ENCODE measurements at places on chromosomes 1 and 21.

GRCh38 chr21:30674312-30674711 lies 31.6 kb downstream of the KRTAP20-3 start:
- no peak for DNase-seq

- no peak for DNase-seq
Observed at GRCh38 chr1:201515062-201515750, 8.3 kb upstream of the CSRP1 start.

GRCh38 chr21:44382536-44382935 lies 29.1 kb downstream of the TRPM2 start:
- DNase-seq: no peak

DNA sequence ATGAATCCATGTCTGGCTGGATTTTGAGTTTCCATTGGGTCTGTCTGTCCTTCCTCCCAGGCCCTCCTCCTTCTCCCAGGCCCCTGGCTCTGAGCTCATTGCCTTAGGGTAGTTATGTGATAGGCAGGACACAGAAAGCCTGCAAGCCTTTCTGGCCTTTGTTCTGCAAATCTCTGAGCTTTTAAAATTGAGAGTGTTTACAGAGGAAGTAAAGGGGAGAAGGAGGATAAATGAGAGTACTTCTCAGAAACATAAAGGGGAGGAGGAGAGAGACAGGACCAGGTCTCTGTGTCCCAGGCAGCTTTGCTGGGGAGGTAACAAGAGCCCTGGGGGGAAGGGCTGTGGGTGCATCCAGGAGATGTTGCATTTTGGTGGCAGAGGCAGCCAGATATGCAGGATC lies 126.7 kb downstream of the FOXD2 start:
- DNase-seq: no peak

- no peak for DNase-seq
Observed at GRCh38 chr1:41383094-41383852, 22.0 kb downstream of the FOXO6 start.

- DNase-seq: no peak
Observed at GRCh38 chr1:117657031-117657430, 51.2 kb downstream of the TENT5C start.

GRCh38 chr1:32990887-32991286 lies 26.3 kb upstream of the RNF19B start:
- no peak for DNase-seq

DNA sequence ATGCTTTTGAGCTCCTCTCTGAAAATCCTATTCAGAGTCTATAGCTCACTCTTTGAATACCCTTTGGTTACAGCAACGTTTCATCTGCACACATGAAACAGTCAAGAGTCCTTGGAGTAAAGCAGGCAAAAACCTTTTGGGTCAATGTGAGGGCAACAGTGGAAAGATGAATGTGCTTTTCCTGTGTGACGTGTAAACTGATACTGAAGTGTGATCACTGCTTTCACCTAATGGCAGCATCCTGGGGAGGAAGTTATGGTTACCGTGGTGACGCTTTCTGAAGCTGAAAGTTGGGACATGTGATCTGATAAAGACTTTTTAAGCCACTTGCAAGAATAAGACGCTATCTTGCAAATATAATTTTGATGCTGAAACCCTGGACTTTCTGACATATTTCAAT lies 160.0 kb downstream of the SEC16B start:
- no peak for DNase-seq

DNA sequence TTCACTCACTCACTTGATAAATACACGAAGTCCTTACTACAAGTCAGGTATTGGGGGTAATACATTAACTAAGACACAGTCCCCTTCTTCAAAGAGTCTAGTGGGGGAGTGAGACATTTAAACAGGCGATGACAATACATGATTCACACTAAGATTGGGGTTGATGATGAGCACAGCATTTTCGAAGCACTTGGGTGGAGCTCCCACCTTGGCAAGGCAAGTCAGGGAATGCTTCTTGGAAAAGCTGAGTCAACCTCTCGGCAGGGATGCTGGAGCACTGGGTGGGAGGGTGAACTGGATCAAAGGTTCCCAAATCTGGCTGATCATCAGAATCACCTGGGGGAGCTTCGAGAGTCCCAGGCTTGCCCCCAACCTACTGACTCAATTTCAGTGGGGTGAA lies 57.9 kb upstream of the ENAH start:
- DNase-seq: no peak

- DNase-seq: no peak
Observed at GRCh38 chr1:231046730-231047395, 6.8 kb upstream of the FAM89A start.

DNA sequence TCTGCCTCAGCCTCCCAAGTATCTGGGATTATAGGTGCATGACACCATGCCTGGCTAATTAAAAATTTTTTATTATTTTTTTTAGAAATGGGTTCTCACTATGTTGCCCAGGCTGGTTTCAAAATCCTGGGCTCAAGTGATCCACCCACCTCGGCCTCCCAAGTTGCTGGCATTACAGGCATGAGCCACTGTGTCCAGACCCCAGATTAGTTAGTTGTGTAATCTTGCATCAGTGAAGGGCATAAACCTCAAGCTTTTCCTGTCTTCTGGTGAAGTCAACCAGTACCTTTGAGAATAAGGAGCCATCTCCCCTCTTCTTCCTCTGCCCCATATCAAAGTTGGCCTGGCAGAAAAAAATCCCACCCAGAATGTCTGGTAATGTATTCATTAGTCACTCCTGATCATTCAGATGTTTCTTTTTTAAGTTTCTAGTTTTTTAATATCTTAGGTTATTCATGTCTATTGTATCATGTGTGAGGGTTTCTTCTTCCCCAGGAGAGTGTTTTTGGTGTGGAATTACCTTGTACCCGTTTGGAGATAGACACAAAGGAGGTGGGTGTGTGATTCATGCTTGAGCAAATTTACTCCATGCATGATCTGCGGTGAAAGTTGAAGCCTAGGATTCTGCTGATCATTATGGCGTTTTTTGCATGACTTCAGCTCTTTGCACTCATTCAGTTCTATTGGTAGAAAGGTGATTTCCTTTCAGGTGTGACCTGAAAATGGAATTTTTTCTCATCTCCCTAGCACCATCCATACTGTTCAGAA lies 144.0 kb downstream of the FMN2 start:
- DNase-seq: no peak

- DNase-seq: no peak
Observed at GRCh38 chr21:35511696-35512162, 462.6 kb upstream of the RUNX1 start.

DNA sequence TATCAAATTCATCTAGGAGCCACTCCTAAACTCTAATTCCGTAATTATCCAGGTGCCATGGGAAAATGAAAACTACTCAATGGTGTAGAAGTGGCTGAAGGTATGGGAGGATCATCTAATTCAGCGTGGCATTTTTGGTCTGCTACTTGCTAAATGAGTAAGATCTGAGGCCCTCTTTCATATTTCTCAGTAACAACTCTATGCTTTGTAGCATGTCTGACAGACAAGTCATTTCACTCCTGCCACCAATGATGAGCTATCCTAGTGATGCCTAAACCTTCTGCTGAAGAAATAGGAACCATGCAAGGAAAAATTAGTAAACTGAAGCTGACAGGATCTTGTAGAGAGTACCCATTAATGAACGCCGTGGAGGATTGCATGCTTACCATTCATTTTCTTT lies 145.3 kb downstream of the NTNG1 start:
- DNase-seq: no peak

GRCh38 chr1:41484402-41485241 lies at the start of gene EDN2:
Gene EDN2 (minus strand): TSS chr1:41484683. CDS start chr1:41484601, 82 bp downstream.
- no peak for DNase-seq

DNA sequence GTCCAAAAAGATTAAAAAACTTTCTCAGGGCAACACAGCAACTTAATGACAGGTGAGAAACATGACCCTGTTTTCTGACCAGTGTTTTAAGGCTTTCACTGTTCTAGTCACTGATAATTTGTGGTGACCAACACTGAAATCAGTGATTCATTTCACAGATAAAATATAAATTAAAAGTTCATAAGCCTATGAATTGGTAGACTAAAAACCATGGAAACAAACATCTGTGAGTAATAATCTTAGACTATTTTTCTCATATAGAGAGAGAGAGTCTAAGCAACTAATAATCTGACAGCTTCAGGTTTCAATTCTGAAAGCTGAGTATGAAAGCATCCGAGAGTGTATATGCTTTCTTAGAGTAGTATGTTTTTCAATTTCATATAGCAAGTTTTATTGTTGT lies 536.9 kb downstream of the ADGRL2 start:
- no peak for DNase-seq

DNA sequence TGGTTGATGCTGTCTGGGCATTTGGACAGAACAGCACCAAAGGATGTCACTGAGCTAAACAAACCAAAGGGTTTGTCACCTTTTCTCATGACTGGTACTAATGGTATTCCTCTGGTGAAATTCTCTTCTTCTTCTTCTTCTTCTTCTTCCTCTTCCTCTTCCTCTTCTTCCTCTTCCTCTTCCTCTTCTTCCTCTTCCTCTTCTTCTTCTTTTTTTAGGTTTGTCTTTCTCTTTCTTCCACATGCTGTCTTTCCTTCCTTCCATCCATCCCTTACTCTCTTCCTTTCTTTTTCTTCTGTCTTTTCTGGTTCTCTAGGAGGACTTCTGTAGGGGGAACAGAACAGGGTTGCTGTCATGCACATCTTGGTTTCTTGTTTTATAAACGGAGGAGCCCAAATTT lies 9.3 kb upstream of the IGFN1 start:
- no peak for DNase-seq

DNA sequence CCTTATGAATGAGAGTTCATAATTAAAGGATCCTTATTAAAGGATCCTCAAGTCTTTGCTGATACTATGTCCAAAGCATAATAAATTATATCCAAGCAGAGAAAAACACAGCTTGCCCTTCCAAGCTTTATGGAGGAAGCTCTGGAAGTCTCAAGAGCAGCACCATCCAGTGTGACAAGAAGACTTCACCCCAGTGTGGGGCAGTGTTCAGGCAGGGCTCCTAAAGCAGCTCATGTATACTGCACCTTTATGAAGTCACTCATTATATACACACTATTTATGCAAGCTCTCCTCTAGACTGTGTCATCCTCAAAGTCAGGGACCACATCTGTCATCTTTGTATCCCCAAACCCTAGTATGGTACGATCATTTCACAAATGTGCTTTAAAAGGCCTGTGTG lies 11.9 kb upstream of the CCN1 start:
- DNase-seq: no peak

GRCh38 chr21:14523234-14523633 lies 22.9 kb downstream of the SAMSN1 start:
- no peak for DNase-seq

- no peak for DNase-seq
Observed at GRCh38 chr1:205374210-205375078, 17.7 kb upstream of the KLHDC8A start.

GRCh38 chr1:67342076-67342890 lies 34.6 kb downstream of the IL12RB2 start:
- DNase-seq: no peak

DNA sequence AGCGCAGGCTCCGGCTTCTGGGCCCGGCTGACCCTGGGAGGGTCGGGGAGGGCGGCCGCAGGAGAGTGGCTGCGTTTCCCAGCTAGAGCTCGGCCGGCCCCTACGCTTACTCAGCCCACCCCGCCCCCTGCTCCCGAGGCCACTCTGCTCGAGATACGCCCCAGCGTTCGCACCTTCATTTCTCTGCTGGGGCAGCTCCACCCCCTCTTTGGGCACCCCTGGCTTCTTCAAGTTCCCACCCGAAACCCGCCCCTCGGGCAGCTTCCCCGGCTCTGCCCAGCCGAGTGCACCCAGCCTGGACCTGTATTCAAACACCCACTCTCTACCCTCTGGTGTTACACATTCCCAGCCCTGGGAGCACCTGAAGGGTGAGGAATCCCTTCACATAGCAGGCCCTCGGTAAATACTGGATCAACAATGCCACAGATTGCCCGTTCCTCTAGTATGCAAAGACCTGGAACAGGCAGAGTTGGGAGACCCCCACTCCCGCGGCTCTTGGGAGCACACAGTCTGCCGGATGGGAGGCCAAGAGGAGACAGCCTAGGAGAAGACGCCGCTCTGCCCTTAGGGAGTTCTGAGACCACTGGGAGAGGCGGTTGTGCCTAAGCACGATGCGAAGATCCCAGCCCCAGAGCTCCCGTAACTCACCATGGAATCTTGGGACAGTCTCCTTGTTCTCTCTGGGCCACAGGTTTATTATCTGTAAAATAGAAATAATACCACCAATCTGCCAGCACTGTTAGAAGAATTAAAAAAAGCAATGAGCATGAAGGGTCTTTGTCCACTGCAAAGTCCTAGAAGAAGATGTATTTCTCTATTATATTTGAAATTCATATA lies 566 bp upstream of the PAQR7 start:
- DNase-seq: no peak

- DNase-seq: no peak
Observed at GRCh38 chr1:30888391-30888790, 20.2 kb downstream of the SDC3 start.
